ENCODE measurements at places on chromosomes 7 and 10. TPM values are rescaled to one million over a fixed set of nuclear protein-coding genes. Genes with fewer than 3 reads are reported as not detected.

DNA sequence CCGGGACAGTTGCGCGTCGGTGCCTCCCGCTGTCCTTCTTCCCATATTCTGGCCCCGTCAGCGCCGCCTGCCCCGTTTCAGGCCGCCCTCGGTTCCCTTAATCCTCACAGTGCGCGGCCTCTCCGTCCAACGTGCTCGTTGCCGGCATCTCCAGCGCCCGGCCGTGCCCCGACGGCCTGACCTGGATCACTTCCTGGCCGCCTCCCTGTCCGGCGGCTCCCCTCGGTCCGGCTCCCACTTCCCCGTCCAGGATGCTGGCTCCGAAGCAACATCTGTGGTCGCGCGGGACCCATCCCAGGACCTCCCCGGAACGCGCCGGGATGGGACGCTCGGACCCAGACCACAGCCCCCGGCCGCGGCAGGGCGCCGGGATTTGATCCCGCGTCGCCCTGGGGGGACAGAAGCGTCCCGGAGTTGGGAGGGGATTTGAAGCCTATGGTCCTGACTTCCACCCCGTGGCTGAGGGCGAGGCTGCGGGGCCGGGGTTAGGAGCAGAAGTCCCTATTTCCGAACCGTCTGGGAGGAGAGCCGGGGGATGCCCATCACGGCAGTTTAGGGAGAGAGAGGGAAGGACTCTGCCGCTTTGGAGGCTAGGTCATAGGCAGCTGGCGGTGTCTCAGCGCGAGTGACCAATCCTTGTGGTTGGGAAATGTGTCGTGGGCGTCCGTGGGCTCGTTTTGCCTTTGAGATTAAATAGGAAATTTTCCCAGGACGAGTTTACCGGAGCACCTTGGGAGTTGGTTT is 53.8 kb downstream of the KCTD7 start:
- peak; percentile 38 for DNase-seq

- peak; percentile 64 for DNase-seq
These were observed 112.0 kb downstream of the NEURL1 start for GRCh38 chr10:103605359-103606096.

DNA sequence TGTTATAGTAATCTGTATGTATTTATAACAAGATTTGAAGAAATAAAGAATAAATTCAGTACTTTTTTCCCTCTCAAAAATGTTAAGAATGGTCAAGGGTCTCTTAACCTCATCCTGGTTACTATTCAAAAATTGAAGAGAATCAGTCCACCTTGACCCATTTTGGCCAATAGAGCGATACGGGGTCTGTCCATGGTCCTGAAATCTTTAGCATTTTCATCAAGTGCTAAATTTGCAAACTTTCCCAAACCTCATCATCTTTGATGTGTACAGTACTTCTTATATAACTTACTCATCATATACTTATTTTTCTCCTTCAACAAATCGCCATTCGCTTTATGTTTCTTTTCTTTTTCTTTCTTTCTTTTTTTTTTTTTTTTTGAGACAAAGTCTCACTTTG is 23.6 kb downstream of the TMEM178B start:
- peak; percentile 16 for DNase-seq

- no peak for DNase-seq
These were observed 176.6 kb downstream of the BMPER start for GRCh38 chr7:34081935-34082334.

GRCh38 chr10:120431251-120431651 is 25.8 kb upstream of the PLPP4 start:
- no peak for DNase-seq

GRCh38 chr7:88610942-88611341 is 148.6 kb upstream of the ZNF804B start:
- DNase-seq: no peak

The TMEM209 gene
- polyA plus RNA-seq: 10.4 TPM

The RET gene
- polyA plus RNA-seq: 10.6 TPM

The MLXIPL gene
- polyA plus RNA-seq: 0.22 TPM

The ITGA8 gene
- 5.8 TPM for polyA plus RNA-seq

The CAMK1D gene
- polyA plus RNA-seq: 5.3 TPM

The TACC2 gene
- polyA plus RNA-seq: 95.2 TPM

The DKK1 gene
- 0.48 TPM for polyA plus RNA-seq

Data from muscle of back (tissue), 13 donors.